ENCODE measurements at places on chromosomes 16 and 17.
A peak's percentile ranks its signal among the peaks of the same experiment; 100 is the strongest.

DNA sequence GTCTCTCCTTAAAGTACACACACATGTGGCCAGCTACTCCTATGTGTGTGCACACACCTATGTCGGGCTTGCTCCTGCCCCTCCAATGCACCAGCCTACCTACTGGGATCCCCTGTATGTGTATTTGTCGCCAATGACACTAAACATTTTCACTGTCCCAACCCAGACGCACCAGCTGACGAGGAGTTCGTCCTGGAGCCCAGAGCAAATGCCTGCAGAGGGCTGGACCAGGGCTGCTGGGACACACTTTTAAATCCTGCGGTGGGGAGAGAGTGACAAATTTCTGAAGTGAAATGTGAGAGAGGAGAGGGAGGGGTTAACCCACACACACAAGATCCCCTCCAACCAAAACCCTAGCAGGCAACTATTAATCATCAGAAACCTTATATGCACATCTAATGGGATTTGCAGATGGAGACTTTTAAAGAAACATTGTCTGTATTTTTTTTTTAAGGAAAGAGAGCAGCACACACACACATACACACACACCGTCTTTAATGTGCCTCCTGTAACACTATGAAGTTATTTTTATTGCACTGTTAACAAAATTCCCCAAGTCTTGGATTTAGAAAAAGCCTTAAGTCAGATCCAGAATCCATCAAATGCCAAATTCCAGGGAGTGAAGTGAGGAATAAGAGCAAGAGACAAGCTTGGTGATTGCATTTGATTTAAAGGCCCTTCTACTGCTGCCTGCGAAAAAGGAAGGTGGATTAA is at the start of gene MEOX1:
TSS of gene MEOX1 (minus strand) at position 224 of the 714 bp plus-strand sequence. CDS start 388 bp downstream, outside the sequence.
- no peak for DNase-seq

GRCh38 chr16:3606441-3606840 is 5.0 kb downstream of the SLX4 start:
- no peak for DNase-seq

DNA sequence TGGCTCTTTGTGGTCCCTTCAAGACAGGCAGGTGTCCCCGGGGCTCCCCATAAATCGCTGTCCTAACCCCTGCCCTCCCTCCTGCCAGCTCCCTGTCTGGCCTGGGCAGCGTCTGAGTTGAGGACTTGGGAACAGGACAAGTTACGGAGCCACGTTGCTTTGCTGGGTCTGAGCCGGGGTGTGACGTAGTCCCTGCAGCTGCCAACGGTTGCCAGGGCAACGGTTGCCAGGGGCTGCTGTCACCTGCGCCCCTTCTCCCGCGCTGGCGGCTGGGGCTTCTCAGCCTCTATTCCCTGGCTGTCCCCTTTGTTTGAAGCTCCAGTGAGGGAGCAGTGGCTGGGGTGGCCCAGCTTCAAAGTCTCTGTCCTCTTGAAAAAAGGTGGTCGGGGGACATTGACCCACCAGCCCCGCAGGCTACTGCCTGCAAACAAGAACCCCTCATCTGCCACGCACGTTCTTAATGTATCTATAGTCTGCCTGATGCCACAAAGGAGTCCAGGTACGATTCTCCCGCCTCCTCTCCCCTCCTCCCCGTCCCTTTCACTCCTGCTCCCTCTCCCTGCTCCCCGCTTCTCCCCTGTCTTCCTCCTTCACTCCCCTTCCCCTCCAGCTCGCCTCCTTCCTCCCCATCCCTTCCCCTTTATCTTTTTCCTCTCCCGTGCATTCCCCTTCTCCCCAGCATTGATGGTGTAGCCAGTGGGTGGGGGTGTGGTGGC is 10.9 kb downstream of the ADGRG1 start:
- no peak for DNase-seq

- peak; percentile 26 for DNase-seq
These were observed 267.9 kb downstream of the CPPED1 start for GRCh38 chr16:12535535-12536411.

DNA sequence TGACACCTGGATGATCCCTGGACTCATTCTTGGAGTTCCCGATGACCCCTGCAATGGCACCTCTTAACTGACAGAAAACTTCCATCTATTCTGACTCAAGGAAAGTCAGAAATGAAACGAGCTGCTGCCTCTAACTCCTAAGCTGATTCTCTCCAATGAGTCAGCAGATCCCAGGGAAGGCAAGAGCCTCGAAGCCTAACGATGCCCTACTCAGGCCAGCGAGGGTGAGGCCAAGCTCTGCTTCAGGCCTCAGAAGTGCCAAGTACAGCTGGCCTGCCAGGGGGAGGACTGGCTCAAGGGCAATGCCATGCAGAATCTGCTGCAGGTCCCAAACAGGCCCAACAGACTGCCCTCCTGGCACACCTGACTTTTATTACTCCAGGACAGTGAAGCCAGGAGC is 36.3 kb downstream of the PLXDC1 start:
- no peak for DNase-seq

DNA sequence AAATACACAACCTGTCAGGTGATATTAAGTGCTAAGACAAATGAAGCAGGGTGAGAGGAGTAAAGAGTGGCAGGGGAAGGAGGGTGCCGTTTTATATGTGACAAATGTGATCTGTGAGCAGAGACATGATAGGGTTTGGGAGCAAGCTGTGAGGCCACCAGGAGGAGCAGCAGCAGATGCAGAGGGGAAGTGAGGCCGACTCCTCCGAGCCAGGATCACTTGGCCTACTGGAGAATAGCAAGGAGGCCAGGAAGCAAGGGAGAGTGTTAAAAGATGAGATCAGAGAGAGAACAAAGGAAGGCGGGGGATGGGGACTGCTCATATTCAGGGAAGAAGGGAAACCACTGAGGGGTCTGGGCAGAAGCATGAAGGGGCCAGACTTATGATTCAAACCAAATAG is 129.4 kb downstream of the TANGO6 start:
- no peak for DNase-seq

DNA sequence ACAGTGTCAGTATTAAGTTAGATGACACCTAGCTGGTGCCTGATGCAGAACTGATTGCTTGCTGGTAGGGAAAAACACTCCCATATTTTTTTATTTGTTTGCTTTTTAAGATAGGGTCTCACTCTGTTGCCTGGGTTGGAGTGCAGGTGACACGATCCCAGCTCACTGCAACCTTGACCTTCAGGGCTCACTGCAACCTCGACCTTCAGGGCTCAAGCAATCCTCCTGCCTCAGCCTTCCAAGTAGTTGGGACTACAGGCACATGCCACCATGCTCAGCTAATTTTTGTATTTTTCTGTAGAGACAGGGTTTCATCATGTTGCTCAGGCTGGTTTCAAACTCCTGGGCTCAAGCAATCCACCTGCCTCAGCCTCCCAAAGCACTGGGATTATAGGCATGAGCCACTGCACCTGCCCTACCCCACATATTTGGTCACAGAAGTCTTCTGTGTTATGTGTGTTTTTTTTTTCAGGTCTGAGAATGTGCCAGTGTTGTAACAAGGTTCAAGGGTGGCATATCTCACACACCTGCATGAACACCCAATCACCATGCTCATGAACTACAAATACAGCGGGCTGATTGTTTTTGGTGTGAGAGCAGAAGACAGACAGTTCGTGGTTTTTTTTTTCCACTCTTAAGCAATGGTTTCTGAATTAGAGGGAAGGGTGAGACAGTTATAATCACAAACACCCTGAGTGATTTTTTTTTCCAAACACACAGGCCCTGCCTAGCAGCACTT is 22.8 kb downstream of the SPAG9 start:
- no peak for DNase-seq

DNA sequence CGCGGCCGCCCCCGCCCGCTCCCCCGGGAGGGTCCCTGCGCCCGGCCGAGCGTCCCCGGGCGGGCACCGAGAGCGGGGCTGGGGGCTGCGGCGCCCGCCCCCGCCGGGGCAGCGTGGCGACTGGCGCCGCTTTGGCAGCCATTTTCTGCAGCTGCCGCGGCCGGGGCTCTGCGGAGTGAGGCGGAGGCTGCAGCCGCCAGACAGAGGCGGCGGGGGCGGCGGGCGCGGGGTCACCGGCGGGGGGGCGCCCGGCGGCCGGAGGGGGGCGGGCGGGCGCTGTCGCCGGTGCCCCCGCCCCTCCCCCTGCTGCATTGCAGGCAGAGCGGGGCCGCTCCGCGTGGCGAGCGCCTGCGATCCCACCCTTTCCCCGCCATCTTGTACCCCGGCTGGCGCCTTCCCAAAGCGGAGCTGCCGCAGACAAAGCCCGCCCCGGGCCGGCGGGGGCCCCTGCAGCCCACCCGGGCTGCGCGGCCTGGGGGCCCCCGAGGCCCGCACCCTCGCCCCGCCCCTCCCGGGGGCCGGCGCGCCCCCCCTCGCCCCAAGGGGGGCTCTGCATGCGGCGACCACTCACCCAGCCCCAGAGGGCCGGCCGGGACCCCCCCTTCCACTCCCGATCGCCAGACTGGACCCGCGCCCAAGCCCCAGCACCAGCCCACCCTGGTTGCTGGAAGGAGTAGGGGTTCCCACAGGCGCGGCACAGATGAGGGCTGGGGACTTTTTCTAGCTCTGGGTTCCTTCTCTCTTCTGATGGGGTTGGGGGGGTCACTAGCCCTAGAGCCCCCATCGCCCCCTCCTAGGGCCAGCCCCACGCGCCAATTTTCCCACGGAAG is 16.6 kb upstream of the CBX8 start:
- DNase-seq: no peak

DNA sequence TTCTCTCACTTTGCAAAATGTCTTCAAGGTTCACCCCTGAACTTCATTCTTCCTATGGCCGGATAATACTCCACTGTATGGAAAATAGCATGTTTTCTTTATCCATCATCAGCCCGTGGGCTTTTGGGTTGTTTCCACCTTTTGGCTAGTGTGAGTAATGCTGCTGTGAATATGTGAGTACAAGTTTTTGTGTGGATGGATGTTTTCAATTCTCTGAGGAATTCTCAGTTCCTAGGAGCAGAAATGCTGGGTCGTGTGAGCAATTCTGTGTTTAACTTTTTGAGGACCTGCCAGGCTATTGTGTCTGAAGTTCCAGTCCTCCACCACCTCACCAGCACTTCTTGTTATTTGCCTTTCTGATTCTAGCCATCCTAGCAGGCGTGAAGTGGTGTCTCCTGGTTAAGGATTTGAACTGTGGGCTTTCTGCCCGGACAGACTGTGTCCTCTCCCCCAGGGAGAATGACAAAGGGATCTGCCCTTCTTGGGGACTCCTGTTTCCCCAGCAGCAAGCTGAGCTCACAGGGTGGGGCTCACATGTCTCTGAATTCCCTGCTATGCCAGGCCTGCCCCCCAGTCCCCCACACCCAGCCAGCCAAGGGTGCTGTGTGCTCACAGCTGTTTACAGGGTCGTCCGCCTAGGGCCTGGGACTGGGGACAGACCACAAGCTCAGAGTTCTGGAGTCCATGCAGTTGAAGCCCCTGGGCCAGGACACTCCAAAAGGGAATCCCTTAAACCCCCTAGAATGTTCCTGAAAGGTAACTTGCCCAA is 92.2 kb upstream of the CIBAR2 start:
- no peak for DNase-seq

DNA sequence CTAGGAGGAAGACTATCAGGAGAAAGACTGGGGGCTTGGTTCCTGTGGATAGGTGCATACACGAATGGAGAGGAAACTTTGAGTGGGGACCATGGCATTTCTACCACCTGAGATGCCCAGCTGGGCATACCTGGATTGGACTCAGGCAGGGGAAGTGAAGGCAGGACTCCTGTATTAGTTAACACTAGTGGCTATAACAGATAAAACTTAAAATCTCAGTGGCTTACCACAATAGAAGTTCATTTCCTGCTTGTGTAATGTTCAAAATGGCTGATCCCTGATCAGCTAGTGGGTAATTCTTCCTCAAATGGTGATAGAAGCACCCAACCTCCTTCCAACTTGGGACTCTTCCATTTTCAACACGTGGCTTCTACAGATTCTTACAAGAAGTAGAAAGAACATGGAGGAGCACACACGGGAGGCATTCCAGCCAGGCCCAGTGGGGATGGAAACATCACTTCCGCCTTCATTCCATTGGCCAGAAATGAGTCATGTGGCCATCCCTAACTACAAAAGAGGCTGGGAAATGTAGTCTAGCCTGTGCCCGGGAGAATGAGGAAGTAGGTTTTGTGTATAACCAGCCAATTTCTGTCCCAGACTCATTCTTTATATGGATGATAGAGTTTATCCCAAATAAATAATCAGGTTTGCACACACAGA is 112.1 kb downstream of the UTP18 start:
- DNase-seq: peak; percentile 25

DNA sequence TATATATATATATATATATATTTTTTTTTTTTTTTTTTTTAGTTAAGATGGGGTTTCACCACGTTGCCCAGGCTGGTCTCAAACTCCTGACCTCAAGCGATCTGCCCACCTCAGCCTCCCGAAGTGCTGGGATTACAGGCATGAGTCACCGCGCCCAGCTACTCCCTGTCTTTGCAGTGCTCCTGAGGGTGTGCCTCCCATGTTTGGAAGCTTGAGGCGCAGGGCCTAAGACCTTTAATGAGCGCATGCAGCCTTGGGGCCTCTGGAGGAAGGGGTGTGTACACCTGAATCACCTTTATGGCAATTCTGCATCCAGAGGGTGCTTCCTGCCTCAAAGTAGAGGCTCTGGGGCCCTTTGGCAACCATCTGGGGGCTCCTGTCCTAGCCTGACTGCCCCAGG is 219.4 kb upstream of the CIBAR2 start:
- no peak for DNase-seq

- DNase-seq: no peak
These were observed 11.6 kb upstream of the CAMKK1 start for GRCh38 chr17:3904501-3904900.

- no peak for DNase-seq
These were observed at the start of gene CHAD for GRCh38 chr17:50468304-50469207. Gene CHAD, minus strand, starts transcription at chr17:50468880. Its CDS starts 67 bp downstream, at chr17:50468813.

GRCh38 chr16:87218281-87219055 is 98.7 kb downstream of the C16orf95 start:
- DNase-seq: no peak

- DNase-seq: peak; percentile 84
These were observed 37.5 kb upstream of the CCR7 start for GRCh38 chr17:40602445-40603443.

DNA sequence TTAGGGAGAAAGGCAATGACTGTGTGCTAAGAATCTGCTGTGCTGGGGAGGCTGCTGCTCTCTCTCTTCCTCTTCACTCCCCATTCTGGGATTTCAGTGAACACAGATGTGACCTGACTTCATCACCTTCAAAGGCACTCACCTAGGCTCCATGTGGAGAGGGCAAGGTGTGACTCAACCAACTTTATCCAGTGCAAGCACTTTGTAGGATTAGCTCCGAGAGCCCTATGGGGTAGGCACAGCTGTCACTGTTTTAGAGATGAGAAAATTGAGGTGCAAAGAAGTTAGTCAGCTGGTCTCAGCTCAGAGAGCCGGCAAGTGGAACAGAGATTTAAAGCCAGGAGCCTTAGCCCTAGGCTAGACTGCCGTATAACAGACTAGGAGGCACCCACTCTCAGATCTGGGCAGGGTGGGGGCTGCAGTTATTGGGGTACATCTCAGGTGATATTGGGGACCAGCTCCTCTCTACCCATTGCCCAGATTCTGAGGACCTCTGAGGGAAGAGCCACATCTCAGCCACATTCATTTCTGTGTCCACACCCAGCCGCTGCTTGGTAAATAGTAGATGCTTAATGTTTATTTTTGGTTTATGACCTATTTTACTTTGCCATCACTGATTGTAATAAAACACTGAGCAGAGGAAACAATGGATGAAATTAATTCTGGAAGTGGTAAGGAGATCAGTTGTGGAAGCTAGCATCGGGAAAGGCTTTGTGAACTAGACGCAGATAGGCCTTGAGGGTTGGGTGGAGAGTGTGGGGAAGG is 138.8 kb downstream of the CCDC182 start:
- DNase-seq: no peak
